ENCODE measurements at places on chromosomes 3 and 15.

GRCh38 chr3:188776447-188776846 lies 395.3 kb upstream of the TPRG1 start:
- H3K4me3 ChIP-seq = no peak overlapping the region
- H3K27me3 ChIP-seq = no peaks in the 10 kb centered on the region
- no peak for DNase-seq

DNA sequence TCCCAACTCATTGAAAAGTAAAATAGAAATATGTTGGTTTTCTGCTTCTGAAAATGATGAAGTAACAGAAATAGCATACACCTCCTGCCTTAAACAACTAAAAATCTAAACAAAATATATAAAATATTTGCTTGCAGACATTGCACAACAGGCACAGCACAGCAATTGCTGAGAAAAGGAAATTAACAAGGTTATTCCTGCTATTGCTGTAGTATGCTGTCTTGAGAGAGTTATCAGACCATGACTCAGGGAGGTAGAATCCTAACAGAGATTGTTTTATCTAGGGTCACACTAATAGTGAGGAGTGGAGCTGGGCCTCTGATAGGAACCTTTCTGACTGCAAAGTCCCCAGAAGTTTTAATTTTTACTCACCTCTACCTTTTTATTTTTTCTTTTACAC lies 72.6 kb downstream of the ZBTB20 start:
- H3K36me3 ChIP-seq = no peaks in the 10 kb centered on the region
- H3K4me1 ChIP-seq = no peaks in the 10 kb centered on the region
- no peaks in the 10 kb centered on the region for H3K27me3 ChIP-seq
- DNase-seq = peak; percentile 6
- no peak overlapping the region for H3K27ac ChIP-seq
- H3K4me3 ChIP-seq = no peak overlapping the region

DNA sequence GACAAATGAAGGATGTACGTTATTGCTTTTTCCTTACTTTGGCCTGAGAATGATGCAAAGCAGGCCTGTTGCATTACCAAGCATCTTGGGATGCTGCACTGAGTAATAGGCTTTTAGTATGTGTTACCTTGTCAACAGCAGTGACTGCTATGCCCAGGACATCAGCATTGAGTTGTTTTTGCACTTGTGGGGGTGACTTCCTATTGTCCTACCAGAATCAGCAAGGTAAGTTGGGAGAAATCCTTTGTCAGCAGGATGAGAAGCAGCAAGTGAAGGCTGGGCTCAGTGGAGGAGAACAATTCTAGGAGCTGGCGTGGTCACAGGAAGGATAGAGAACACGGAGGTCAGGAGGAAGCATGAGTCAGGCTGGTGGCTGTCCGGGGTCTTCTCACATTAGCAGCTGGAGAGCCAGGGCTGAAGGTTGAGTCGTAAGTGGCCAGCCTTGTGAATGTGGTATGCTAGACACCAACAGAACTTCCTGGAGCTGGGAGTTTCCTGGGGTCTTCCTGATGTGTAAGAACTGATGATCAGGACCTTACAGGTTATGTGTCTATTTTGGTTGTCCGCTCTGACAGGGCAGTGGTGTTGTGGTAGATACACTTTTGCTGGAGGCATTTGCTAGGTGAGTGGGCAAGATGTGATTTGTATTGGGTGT lies 142.7 kb downstream of the FNDC3B start:
- peaks cover 30% of the 10 kb centered on the region for H3K4me1 ChIP-seq
- DNase-seq = peak; percentile 17
- H3K27ac ChIP-seq = peak overlapping the region; percentile 47
- H3K4me3 ChIP-seq = no peak overlapping the region
- no peaks in the 10 kb centered on the region for H3K27me3 ChIP-seq

- no peaks in the 10 kb centered on the region for H3K36me3 ChIP-seq
- H3K4me3 ChIP-seq = no peak overlapping the region
- H3K4me1 ChIP-seq = peaks cover 17% of the 10 kb centered on the region
- H3K27me3 ChIP-seq = no peaks in the 10 kb centered on the region
- no peak overlapping the region for H3K27ac ChIP-seq
Measured at GRCh38 chr15:39442898-39443297, 138.0 kb upstream of the THBS1 start.
